Mesothelial cell of epicardium (in vitro differentiated cells): ENCODE measurements at places on chromosomes 4 and X.

- DNase-seq, result no peak
Observed at GRCh38 chr4:156889616-156890594, 81.7 kb downstream of the PDGFC start.

GRCh38 chrX:40420899-40421729, 159.7 kb upstream of the ATP6AP2 start:
- no peak for DNase-seq

GRCh38 chr4:165382640-165383039, 3.8 kb downstream of the CPE start:
- no peak for DNase-seq

DNA sequence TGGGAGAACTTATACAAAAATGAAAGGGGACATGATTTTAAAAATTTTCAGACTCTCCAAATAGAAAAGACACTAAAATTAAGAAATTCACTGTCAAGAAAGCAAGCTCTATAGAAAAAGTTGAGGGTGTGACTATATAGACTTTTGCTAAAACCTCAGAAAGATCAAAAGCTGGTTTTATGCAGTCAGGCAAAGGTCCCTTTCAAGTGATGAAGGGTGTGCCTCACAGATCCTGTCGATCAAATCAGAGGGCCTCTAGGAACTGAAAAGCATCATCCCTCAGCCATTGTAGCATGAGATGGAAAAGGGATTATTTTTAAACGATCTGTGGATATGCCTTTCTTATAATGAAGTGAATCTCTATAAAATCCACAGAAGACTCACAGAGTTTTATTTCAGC, 116.5 kb downstream of the FAM13A start:
- no peak for DNase-seq

GRCh38 chrX:13285229-13285628, 34.6 kb downstream of the ATXN3L start:
- no peak for DNase-seq

DNA sequence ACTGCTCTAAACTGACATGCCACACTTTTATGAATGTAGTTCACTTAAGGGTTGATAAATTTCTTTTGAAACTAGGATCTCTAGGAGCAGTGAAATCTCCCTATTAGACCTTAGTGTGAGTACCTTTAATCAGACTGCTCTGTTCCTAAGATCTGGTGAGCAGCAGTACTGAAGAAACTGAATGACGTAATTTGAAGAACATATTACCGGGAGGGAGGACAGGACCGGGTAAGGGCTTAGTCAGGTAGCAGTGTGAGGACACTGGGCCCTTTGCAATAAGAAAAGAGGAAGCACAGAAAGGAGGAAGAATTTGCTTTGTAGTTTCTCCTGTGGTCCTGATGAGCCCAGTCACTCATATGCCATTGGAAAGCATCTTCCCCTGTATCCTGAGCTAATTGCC, 255.2 kb downstream of the THOC2 start:
- no peak for DNase-seq

DNA sequence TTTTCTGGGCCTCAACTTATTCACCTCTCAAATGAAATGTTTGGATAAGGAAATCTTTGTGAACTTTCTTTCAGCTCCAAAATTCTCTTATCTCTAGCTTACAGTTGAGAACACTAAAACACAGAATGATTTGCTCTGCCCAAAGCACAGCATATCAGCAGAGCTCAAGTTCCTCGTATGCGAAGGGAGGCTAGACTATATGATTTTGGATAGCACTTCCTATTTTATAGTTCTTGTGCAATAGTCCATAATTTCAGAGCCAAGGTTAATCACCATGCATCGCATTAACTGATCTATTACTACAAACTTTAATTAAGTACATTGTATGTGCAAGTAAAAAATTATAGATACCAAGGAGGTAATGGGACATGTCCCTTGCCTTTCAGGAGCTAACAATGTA, 27.0 kb upstream of the KLHL13 start:
- DNase-seq, result no peak

GRCh38 chr4:1783970-1784369, 9.1 kb upstream of the FGFR3 start:
- DNase-seq, result no peak

DNA sequence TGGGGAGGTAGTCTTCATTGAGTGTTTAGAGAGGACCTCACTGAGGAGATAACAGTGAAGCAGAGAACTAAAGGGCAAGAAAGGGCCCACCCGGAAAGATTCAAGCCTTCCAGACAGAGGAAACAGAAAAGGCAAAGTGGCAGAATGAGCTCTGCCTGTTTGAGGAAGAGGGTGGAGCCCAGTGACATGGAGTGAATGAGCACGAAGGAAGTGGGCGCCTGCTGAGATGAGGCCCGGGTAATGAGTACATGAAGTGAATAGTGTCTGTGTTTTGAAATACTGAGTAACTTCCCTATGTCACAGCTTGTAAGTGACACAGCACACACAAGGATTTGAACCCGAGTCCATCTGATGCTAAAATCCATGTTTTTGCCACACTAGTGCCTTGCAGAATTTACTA, 32.5 kb upstream of the TLR2 start:
- no peak for DNase-seq

DNA sequence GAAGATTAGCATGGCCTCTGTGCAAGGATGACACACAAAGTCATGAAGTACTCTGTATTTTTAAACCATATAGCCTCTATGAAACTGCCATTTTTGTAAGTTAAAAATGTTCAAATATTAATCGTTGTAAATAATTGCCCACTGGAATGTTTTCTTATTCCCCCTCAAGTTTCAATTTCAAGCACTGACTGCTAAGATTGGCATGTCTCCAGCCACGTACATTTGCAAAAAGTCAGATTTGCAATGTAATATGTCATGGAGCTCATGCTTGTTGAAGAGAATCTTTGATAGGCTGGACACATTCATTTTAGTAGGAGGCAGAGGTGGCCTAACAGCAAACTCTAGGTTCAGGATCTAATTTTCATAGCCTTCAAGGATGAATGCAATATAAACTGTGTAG, 124.7 kb downstream of the CBR4 start:
- DNase-seq, result no peak

DNA sequence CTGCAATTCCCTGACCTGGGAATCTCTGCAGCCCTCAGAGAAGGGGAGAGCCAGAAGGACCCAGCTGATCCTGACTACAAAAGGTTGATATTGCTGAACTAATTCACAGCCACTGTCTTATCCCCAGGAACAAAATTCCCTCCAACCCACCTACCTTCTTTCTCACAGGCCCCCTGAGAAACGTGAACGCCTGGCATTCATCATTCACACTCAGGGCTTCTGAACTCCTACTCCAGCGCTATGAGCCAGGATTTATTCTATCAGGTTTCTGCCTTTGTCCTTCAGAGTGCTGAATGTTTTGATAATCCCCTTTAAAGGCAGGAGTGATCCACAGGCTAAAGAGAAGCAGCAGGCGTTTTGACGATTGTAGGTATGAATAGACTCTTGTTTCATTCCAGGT, 76.5 kb downstream of the KCNIP4 start:
- DNase-seq, result no peak

GRCh38 chrX:104621781-104622180, 55.8 kb downstream of the IL1RAPL2 start:
- DNase-seq, result no peak

DNA sequence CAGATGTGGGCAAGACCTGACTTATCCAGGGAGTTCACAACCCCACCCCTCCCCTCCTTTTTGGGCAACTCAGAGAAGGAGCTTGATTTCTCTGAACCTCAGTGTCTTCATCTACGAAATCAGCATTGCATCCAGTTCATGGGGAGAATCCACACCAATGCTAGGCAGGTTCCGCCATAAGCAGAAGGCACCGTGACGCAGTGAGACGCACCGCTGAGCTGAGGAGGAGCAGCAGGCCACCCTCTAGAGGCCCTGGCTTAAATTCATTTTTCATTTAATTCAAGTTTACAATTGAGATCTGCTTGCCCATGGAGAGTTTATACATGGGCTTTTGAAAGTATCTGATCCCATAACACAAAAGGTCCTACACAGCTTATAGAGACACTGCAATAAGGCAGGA, 55.7 kb downstream of the CPZ start:
- peak; percentile 6 for DNase-seq

DNA sequence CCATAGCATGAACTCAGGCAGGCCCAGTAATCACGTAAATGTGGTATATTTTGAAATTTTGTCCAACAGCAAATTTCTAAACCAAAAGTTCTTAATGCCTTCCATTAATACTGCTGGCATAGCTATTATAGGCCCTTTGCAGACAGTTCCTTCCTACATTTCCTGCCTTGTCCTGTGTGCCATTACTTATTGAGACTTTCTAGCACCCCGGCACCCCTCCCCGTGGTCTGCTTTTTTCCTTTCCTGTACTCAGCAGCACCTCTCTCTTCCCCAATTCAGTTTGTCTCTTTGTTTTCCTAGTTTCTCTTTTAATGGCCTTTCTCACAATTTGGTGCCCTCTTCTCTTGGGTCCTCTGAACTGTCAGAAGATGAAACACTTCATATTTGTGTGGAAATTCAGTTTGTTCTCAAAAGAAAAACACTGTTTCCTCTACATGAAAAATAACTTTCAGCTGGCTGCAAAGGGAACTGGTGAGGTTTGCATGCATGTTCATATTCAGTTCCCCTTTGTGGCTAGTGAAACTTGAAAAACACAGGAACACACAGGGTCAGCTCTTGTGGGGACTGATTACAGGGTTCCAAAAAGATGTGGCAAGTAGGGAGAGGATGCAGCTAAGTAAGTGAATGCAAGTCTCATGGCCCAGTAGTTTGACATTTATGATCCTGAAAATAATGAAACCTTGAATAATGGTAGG, 17.1 kb downstream of the GPR34 start:
- no peak for DNase-seq

DNA sequence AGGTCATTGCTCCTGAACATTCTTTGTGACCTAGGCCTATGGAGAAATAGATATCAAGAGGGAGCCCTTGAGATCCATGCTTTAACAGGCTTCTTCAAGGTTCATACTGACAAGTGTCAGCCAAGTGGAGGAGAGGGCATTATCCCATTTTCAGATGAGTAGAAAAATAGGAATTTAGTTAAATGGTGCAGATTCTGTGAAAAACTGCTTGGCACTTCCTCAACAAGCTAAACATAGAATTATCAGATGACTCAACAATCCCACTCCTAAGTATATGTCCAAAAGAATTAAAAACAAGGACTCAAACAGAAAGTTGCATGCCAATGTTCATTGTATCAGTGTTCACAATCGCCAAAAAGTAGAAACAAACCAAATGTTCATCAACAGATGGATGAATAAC, 43.8 kb upstream of the KCNIP4 start:
- DNase-seq, result no peak

DNA sequence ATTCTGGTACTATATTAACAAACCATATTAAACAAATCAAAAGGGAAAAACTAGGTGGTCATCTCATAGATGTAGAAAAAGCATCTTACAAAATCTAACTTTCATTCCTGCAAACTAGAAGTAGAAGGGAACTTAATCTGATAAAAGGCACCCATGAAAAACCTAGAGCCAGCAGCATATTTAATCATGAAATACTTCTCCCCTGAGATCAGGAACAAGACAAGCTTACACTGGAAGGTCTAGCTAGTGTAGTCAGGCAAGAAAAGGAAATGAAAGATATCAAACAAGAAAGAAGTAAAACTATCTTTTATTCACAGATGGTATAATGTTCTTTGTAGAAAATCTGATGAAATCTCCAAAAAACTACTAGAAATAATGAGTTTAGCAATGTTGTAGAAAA, 41.2 kb downstream of the ATP10D start:
- no peak for DNase-seq

DNA sequence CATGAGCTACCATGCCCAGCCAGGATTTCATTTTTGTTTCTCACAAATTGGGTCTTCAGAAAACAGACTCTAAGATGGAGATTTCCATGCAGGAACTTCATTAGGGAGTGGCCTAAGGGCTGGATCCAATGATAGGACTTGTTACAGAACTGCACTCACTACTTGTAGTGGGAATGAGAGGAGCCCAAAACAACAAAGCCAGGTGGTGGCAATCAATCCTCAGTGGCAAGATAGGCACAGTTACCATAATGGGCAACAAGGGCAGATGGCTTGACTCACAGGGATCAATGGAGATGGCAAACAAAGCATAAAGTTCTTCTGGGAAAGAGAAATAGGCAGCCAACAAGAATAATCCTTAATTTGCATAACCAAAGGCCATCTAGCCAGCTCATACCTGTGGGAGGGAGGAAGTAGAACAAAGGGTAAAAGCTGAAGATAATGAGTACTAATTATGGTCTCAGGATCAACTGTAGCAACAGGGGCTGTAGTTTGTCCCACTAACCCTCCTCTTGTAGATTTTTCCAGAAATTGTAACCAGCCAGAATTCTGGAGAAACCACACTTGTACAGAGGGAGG, 72.8 kb upstream of the MAPK10 start:
- no peak for DNase-seq

- DNase-seq, result no peak
Observed at GRCh38 chr4:26424838-26425237, 65.4 kb downstream of the CCKAR start.

DNA sequence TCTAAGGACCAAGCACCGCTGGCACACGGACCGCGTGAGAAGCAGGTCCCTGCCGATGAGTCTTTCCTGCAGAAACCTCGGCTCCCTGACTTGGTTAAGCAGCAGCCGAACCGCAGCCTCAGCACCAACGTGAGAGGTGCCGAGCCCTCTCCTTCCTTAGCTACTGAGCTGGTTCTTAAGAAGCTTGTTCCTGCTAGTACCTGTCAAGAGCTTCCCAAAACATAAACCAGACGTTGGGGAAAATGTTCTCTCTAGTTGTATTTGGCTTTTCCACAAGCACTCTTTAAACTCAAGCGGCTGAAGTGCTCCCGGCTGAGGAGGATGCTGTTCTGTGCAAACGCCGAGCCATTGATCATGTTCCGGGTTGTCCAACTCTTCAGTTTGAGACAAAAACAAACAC, 29.3 kb upstream of the TLR3 start:
- DNase-seq, result no peak

DNA sequence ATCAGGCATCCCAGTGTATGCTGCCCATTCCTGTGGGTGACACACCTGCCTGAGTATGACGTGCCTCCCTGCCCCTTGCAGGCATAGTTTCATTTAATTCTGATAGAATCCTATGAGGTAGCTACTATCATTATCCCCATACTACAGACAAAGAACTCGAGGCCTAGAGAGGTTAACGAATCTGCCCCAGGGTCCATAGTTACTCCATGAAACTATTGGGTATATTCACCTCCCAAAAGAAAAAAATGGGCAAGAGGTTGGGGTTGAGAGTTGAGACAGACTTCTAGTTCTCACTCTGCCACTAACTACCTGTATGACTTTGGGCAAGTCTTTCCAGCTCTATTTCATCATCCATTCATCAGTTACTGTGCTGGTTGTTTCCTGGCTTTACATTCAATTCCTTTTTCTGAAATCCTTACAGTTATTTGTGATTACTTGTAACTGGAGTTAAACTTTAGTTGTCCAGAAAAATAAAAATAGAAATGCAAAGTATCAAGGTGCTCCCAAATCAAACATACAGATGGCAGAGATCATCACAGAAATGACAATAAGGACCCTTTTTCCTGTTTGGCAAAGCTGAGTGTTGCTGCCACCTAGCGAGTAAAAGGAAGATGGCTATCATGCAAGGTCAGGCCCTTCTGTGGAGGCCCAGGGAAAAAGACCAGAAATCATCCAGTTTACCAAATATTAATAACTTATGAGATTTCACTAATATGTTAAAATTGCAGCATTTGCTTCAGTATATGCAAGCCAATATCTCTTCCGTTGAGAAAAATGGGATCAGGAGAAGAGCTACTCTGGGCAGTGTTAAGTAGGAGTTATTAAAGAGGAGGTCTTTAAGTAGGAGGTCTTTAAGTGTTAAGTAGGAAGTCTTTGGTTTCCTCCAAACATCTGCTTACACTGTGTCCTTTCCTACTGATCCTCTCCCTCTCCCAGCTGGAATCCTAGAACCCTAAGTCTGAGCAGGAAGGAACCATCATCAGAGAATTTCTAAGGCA, 17.1 kb upstream of the MAP7D3 start:
- DNase-seq, result no peak
